Stimulated activated CD8-positive, alpha-beta memory T cell treated with anti-CD3 and anti-CD28 coated beads, Interleukin-15, amount 100 ng/mL, for 48 hours (primary cell): ENCODE measurements at places on chromosomes 1 and 21.

- DNase-seq: no peak
These were observed 3.0 kb upstream of the PKN2 start for GRCh38 chr1:88680911-88681622.

- DNase-seq: no peak
These were observed 22.8 kb downstream of the HFM1 start for GRCh38 chr1:91381844-91382243.

GRCh38 chr1:52707927-52708655 is 9.9 kb upstream of the COA7 start:
- no peak for DNase-seq

DNA sequence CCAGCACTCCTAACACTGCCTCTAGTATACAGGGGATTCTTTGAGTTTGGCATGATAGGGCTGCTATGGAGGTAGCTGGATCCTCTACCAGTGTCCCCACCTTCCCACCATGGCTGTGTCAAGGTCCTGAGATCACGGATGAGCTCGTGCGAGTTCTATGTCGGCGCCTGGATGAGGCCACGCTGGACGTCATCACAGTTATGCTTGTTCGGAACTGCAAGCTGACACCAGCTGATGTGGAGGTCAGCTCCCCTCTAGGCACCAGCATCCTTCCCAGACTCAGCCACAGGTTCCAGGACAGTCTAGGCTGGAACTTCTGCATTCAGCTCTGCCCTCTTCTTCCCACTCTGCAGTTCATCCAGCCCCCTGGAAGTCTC is 15.2 kb downstream of the HYI start:
- DNase-seq: no peak

DNA sequence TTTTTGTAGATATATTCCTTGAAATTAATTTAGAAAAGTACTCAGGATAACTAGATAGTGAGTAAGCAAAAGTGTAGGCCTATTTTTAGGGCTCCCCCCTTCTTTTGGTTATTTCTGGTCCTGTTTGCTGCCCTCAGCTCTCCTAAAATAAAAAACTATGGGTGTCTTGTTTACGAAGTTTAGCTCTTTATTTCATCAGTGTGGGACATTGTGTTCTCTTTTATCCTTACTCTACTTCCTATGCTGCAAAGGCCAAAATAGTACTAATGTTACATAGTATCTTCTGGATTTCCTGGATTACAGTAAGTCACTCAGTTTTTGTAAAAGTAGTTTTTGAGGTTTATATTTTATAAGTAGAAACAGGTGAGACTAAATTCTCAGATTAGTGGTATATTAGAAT is 15.4 kb downstream of the CEP350 start:
- DNase-seq: no peak

- no peak for DNase-seq
These were observed 213.8 kb downstream of the HHIPL2 start for GRCh38 chr1:222334026-222334680.

DNA sequence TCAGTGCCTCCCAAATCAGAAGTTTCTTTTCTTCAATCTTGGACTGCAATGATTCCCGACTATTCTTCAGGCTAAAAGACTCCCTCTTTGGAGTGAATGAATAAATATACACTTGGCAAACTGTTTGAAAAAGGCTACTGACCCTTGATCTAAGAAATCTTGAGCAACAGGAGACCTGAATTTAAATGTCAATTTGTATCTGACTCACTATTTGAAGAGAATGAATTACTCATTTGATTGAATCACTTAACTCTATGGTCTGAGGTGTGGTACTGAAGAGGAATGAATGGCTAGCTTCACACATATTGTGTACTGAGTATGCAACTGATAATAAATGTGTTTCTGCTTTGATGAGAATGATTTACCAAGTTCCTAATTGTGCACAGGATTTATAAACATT is 4.6 kb upstream of the SMG7 start:
- DNase-seq: no peak

DNA sequence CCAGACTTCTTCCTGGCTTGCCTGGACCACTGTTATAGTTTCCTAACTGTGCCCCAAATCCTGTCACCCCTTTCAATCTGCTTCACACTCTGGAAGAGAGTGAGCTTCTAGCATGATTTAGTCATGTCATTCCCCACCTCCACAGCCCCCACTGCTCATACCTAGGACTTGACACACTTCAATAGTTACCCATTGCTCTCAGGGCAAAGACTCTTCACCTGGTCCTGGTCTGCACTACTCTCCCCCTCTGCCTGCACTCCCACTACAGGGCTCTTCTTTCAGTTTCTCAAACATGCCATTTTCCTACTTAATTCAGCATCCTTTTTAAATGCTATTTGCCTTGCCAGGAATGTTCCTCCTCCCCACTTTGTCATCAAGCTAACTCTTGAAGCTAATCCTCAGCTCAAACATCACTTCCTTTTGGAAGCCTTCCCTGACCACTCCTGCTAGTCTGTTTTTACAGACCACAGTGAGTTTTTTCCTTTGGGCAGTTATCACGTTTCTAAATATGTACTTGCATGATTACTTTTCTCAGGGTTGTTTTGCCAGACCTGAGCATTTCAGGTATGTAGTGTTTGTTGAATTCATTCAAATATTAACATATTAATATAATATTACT is 24.7 kb downstream of the CYP2J2 start:
- DNase-seq: no peak

DNA sequence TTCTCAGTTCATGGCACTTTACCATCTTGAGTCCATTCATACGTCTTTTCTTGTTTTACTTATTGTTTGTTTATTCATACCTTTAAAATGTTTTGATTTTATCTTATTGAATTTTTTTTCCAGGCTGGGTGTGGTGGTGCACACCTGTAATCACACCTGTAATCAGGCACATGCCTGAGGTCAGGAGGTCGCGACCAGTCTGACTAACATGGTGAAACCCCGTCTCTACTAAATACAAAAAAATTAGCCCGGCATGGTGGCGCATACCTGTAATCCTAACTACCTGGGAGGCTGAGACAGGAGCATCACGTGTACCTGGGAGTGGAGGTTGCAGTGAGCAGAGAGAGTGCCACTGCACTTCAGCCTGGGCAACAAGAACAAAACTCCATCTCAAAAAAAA is 104.1 kb upstream of the MROH9 start:
- no peak for DNase-seq

DNA sequence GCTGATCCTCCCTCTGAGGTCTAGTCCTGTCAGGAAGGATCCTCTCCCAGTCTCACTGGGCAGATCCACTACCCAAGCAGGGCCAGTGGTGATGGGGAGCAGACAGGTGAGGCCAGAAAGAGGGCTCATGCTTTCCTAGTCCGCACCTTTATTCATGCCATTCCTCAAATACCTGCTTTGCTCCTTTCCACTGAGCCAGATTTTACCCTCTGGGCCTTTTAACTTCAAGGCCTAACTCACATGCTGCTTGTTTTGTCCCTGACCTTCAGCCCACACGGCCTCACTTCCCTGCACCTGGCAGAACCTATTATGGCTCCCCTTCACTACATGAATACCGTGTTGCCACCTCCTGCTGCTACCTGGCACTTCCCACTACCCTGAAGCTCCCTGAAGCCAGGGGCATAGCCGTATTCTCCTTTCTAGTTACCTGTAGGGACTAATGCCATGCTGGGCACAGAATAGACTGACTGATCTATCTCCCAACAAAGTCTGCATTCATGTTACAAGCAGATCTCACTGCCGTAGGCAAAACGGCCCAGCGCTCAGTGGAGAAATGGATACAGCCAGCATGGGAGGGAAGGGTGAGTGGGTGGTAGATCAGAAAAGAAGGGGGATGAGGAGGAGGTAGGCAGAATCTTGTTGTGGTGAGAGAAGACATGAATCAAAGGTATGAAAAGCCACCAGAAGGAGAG is 36.1 kb upstream of the GOLT1A start:
- DNase-seq: no peak

DNA sequence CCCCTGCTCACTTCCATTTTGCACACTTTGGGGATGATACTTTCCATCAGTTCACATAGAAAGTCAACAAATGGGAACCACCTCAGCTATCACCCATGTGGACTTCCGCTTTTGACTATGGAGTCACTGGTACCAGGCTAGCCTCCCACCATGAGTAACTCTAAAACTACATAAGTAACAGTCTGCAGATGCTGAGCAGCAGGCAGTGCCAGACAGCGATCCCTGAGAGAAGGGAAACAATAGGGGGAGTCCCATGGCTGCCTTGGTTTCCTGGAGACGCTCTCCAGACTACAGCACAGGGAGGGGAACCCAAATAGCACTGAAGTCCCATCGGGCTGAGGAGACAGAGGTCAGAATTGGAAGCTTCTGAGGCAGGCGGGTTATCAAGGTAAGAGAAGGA is 2.8 kb upstream of the TFF2 start:
- no peak for DNase-seq

DNA sequence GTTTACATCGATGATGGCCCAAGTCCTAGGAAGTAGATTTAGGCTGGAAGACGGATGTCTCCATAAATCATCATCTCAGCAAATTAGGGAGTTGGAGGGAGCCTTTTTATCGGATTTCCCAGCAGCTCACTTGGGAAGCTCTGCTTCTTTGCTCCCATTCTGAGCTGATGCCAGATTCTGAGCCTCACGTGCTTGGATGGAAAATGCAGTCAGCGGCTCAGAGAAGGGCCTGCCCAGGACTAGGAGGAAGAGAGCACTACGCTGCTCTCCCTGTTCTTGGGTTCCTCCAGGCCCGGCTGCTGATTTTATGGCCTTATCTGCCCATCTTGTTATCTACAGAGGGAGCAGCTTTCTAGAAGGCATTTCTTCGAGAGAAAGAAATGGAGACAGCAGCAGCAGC is 42.0 kb downstream of the UBIAD1 start:
- DNase-seq: no peak

GRCh38 chr1:19423130-19423529 is 62.2 kb downstream of the CAPZB start:
- DNase-seq: no peak

DNA sequence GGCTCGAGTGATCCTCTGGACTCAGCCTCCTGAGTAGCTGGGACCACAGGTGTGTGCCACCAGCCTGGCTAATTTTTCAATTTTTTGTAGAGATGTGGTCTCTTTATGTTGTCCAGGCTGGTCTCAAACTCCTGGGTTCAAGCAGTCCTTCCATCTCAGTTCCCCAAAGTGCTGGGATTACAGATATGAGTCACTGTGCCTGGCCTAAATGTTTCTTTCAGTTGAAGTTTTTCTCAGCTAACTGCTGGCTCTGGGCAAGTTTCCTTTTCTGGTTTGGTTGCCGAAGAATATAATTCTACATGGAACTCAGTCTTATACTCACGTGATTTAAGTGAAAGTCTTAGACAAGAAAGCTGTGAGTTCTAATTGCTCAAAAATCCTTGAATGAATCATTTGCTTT is 57.0 kb downstream of the SASS6 start:
- no peak for DNase-seq

DNA sequence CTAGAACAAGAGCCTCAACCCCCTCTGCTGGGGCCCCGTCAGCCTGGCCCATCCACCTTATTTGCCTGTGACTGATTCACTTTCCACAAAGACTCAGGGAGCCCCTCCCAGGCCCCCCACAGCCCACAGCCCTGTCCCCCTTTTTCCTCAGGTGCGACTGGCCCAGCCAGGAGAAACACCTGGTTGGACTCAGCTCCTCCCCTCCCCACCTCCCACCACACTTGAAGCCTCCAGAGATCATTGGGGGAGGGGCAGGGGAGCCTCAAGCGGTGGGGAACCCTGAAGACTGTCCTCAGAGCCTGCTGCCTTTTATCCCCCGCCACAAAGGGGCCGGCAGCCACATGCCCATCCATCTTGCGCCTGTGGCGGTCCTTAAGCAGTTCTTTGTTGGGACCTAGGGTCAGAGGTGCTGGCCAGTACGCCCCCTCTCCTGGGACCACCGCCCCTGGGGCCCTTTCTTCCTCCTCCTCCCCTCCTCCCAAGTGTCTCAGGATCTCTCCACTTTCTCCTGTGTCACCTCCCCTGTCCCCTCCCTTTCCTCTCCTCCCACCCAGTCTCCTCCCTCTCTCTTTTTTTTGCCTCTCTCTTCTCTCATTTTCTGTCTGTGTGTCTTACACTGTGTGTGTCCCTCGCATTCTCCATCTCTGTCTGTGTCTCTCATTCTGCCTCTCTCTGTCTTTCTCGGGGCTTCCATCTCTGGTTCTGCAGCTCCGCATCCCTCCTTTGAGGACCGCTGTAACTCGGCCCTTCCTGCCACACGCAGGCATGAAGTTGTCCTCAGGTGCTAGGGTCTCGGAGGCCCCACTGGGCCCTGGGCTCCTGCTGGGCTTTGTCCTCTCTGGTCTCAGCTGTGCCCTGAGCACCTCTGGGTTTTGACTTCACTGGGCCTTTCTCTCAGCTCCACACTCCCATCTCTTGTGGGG is 12.2 kb downstream of the CRABP2 start:
- no peak for DNase-seq

GRCh38 chr1:180950321-180950720 is 37.6 kb downstream of the KIAA1614 start:
- no peak for DNase-seq

GRCh38 chr1:230570724-230571360 is 71.4 kb upstream of the COG2 start:
- no peak for DNase-seq

DNA sequence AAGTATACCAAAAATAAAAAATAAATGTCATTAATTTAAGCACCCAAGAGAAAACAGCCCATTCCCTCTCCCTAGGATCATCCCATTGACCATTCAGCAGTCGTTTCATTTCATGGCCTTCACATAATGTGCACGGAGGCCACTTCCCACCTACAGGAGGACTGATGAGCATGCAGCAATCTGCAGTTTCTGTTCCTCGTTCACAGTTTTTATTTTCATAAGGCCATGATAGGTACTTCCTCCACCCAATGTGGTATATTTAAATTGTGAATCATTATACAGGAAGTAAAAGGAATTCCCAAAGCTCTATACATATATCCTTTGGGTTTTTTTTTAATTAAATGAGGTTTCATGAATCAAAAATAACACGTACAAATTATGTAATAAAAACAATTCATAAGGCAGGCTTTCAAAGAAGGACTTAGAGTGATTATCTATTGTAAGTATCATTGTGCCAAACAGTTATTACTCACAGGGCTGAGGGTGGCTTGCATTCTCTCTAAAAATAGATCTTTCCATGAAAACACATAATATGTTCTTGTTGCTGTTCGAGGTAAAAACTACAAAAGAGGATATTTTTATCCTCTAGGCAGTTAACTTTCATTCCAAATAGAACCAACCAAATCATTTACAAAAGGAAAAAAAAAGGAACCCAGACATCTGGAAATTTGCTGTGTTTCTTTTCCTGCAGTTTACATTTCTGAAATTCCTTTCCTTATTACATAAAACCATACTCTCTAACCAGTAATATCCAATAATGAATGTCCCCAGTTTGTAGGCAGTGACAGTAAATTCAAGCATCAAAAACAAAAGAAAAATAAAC is 27.5 kb upstream of the SLC44A3 start:
- no peak for DNase-seq

DNA sequence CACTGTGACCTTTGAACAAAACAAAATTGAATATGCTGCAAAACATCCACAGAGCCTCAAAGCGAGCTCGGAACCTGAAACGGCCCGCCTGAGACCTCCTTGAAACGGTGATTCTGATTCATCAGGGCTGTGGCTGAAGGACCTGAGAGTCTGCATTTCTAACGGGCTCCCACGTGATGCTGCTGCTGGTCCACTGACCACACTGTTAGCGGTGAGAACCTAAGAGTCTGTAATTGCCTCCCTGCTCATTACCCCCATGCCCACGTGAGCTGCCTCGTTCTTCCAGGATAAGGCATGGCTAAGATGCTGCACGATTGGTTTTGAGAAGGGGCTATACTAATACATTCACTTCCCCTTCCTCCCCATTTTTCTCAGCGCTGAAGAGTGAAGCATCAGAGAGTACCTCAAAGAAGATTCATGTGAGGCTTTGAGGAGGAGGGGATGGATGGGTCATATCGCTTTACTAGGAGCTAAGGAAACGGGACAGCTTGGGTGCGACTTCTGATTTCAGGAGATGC is 9.7 kb downstream of the TLR5 start:
- no peak for DNase-seq

GRCh38 chr21:26842300-26842699 is 2.9 kb downstream of the ADAMTS1 start:
- no peak for DNase-seq
